Activated T-helper 1 cell treated with anti-CD3 and anti-CD28 coated beads, Interleukin-12 subunit alpha, Interleukin-12 subunit beta, Interleukin-2, Interleukin-4 antibody, amounts not matched to agents 30 ng/mL and 10 ng/mL and 1 ng/mL, durations not matched to agents 14 hours and 24 hours and 36 hours (primary cell): ENCODE measurements at places on chromosomes 6 and 20. TPM values are rescaled to one million over a fixed set of nuclear protein-coding genes. Genes with fewer than 3 reads are reported as not detected.
A peak's percentile ranks its signal among the peaks of the same experiment; 100 is the strongest.

GRCh38 chr20:28616354-28616753 lies 2641.1 kb upstream of the DEFB115 start:
- H3K4me3 ChIP-seq: no peak overlapping the region
- H3K27me3 ChIP-seq: no peaks in the 10 kb centered on the region
- no peaks in the 10 kb centered on the region for H3K4me1 ChIP-seq
- no peak for DNase-seq
- H3K36me3 ChIP-seq: no peaks in the 10 kb centered on the region
- H3K27ac ChIP-seq: no peak overlapping the region

DNA sequence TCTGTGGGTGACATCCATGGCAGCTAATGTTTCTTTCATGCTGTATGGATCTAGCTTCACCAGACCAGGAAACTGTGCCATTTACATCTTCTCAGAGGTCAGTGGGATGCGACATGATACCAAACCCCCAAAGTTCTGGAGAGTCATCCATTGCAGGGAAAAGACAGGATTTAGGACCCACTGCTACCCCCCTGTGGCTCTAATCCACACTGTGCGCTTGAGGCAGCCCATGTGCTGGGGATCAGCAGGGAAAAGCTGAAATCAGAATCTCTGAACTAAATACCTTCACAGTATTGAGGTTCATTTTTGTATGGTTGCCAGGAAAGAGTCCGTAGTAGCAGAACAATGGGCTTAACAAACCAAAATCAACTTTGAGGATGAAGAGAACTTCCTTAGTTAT lies 164.4 kb downstream of the TMEM242 start:
- peaks cover 13% of the 10 kb centered on the region for H3K36me3 ChIP-seq
- no peak for DNase-seq
- H3K27me3 ChIP-seq: no peaks in the 10 kb centered on the region

- DNase-seq: no peak
- H3K36me3 ChIP-seq: peaks cover 4% of the 10 kb centered on the region
- H3K4me3 ChIP-seq: no peak overlapping the region
- H3K4me1 ChIP-seq: no peaks in the 10 kb centered on the region
- no peak overlapping the region for H3K27ac ChIP-seq
These were observed 16.1 kb upstream of the APMAP start for GRCh38 chr20:25008388-25009217.

GRCh38 chr6:165808021-165808420 lies 145.0 kb upstream of the PDE10A start:
- no peak overlapping the region for H3K27ac ChIP-seq
- H3K4me1 ChIP-seq: no peaks in the 10 kb centered on the region
- no peak for DNase-seq
- H3K36me3 ChIP-seq: no peaks in the 10 kb centered on the region
- H3K4me3 ChIP-seq: no peak overlapping the region

DNA sequence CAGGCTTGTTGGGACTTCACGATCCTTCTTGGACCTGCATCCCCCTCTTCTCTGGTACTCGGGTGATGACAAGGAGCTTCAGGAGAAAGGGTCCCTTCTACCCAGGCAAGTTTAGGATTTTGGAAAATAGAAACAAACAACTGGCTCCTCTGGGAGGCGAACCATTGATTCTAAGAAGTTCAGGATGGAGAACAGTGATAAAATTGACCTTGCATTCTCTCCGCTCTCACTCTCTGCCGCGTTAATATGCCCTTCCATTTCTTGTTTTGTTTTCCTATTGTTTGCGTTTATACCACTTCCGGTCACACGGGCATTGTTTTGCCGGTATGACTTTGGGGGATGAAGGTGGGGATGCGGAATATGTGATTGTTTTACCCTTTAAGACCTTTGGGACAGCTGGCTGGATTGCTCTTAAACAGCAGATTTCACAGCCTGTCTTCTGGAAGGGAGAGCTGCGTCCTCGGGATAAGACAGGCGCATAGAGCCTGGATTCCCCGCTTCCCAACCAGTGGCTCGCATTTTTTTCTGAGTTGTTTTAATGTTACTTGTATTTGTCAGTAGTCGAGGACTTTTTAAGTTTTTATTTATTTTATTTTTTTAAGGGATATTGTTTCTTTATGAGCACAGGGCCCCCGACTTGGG lies 144.3 kb upstream of the ZNF184 start:
- no peak overlapping the region for H3K27ac ChIP-seq
- peak overlapping the region; percentile 80 for H3K4me3 ChIP-seq
- H3K36me3 ChIP-seq: peaks cover 5% of the 10 kb centered on the region
- no peak for DNase-seq
- H3K27me3 ChIP-seq: peaks cover 39% of the 10 kb centered on the region

DNA sequence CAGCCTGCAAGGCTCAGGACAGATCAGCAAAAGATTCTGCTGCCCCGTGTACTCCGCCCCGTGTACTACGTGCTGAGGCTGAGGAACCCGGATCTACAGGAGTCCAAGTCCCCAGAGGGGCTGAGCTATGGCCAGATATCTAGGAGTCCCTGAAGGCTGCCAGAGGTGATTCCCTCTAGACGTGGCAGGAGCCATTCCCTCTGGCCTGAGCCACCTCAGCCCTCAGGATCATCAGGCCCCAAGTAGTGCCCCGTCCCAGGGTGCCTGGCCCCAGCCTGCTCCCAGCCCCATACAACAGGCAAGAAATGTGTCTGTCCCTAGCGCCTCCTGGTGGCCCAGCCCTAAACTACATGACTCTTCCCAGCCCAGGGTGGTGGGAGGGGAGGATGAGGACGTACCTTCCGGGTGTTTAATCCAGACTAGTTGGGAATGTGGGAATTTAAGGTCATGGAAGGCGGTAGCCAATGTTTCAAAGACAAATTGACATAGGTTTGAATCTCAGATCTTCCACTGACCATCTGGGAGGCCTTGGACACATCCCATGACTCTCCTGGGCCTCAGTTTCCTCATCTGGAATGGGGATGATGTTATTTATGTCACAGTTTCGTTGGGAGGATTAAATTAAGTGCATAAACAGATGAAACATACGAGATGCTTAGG lies 49.4 kb upstream of the PTPN1 start:
- peaks cover 2% of the 10 kb centered on the region for H3K36me3 ChIP-seq
- no peak overlapping the region for H3K4me3 ChIP-seq
- H3K4me1 ChIP-seq: peaks cover 25% of the 10 kb centered on the region
- peak; percentile 76 for DNase-seq

DNA sequence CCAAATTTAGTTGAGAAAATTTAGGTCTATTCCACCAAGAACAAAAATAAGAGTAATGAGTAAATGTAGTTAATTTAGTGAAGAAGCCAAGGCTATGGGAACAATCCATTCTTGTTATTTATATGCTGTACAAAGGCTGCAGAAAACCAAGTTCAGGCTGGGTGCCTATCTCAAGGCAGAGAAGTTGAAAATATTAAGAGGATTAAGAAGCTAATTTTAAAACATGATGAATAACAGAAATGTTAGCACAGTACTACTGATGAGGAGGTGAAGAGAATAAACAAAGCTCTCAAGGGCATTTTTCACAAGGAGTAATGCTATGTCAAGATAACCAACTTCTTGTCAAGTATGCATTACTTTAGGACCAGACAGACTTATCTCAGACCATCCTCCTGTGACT lies 68.6 kb downstream of the RCAN2 start:
- no peak overlapping the region for H3K4me3 ChIP-seq
- no peak overlapping the region for H3K27ac ChIP-seq
- no peaks in the 10 kb centered on the region for H3K4me1 ChIP-seq
- H3K36me3 ChIP-seq: no peaks in the 10 kb centered on the region

- no peak for DNase-seq
- H3K27me3 ChIP-seq: peaks cover 2% of the 10 kb centered on the region
- H3K4me3 ChIP-seq: no peak overlapping the region
- no peaks in the 10 kb centered on the region for H3K36me3 ChIP-seq
These were observed 330.1 kb downstream of the DHX35 start for GRCh38 chr20:39292193-39292736.

- peaks cover 18% of the 10 kb centered on the region for H3K27me3 ChIP-seq
- no peak for DNase-seq
- no peak overlapping the region for H3K4me3 ChIP-seq
- no peak overlapping the region for H3K27ac ChIP-seq
These were observed 70.0 kb upstream of the CD2AP start for GRCh38 chr6:47407300-47408281.

DNA sequence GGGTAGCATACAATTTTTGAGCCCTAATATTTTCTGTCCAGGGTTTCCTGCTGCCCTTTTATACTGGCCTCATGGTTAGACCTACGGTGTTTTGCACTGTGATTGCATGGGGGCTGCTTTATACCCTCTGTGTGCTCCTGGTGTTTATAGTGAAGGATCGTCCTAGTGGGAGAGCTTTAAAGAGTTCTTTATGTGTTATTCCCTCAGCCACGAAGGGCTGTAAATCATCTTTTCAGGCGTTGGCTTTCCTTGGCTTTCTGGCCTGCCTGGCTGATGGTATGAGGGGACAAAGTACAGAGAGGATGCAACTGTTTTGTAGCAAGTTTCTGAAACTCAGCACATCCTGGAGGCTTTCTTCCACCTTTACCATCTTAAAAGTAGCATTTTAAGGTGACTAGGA lies 464.3 kb downstream of the EPM2A start:
- no peak overlapping the region for H3K4me3 ChIP-seq
- H3K27ac ChIP-seq: no peak overlapping the region
- H3K4me1 ChIP-seq: no peaks in the 10 kb centered on the region
- no peak for DNase-seq
- H3K36me3 ChIP-seq: no peaks in the 10 kb centered on the region

GRCh38 chr6:83185096-83185495 lies 8.0 kb downstream of the PGM3 start:
- H3K4me3 ChIP-seq: no peak overlapping the region
- H3K4me1 ChIP-seq: peaks cover 10% of the 10 kb centered on the region
- H3K27me3 ChIP-seq: no peaks in the 10 kb centered on the region

DNA sequence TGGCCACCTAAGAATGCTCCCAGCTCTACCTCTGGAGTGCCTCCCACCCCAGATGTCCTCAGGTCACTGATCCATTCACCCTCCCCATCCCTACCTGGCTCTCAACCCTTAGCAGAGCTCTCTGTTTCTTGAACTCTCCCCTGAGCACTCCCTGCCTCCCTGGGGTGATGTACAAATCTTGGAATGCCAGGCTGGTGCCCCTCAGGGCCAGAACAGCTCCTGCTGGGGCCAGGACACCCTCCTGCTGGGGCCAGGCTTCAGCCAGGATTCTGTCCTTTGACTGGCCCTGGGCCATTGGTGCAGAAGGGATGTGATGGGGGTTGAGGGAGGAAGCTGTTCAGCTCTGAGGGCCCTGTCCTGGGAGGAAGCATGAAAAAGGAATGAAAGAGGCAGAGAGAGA lies 30.0 kb downstream of the MYT1 start:
- no peaks in the 10 kb centered on the region for H3K36me3 ChIP-seq
- no peak overlapping the region for H3K4me3 ChIP-seq

DNA sequence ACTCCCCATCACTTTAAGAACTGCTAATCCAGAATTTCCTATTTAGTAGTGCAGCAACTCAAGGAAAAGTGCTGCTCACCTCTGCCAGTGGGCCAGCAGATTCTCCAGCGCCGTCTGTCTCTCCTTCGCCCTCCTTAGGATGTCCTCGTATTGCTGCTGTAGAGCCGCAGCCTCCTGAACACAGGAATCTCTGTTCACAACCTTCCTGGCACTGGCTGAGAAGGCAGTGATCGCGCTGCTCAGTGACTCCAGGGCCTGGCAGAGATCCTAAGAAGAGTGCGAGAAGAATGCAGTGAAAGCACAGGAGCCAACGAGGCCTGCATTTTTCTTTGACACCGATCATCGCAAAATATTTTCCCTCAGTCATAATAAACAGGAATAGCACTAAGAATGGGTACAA lies 209.0 kb downstream of the SYNE1 start:
- no peak for DNase-seq
- no peak overlapping the region for H3K4me3 ChIP-seq
- H3K27ac ChIP-seq: no peak overlapping the region

DNA sequence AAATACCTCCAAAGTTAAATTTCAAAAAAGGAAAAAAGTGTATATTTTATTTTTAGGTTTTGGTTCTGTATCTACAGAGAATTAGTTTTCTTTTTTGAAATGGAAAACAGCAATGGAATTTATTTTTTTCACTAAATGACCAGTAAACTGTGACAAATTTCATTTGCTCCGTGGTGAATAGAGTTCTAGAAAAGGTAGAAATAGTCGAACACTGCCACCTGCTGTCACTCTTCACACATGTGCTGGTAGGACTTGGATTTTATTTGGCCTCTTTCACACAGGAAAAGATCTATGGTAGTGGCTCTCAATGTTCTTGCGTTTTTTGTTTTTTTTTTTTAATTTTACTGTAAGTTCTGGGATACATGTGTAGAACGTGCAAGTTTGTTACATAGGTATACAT lies 312.5 kb downstream of the EYA4 start:
- peaks cover 7% of the 10 kb centered on the region for H3K27me3 ChIP-seq
- no peak for DNase-seq
- H3K27ac ChIP-seq: no peak overlapping the region
- no peaks in the 10 kb centered on the region for H3K36me3 ChIP-seq
- no peak overlapping the region for H3K4me3 ChIP-seq

DNA sequence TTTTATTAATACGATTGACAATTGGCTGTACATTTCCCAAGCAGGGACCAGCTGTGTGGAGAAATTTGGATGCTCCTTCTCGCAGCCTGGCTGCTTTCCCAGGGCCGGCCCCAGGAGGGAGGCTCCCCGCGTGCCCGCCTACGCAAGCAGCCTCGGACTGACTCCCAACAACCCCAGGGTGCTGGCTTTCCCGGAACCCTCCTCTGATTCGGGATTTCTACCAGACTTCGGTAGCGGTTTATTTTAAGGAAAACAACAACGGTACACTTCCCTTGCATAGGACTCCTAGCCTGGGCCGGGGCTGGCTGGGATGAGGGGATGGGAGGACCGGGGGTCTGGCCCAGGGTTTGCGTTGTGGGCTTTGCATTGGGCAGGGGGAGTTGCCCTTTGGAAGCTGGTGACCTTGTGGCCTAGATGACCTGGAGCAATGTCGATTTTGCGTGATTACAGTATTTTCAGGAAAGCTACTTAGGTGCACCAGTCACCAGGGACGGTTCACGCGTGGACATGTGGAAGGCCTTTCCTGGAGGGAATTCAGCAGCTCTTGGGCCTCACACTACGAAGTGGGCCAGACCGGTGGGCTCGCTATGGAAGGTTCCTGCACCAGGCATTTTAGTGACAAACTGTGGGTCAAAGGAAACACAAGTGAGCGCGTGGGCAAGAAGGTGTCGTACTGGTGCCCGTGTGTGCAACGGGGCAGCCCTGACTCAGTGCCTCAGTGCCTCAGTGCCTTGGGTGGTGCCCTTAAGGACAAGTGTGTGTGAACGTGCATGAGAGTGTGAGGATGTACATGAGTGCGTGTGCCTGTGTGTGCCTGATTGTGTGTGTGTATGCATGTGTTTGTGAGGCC lies 20.7 kb upstream of the PHACTR3 start:
- no peak overlapping the region for H3K27ac ChIP-seq
- no peaks in the 10 kb centered on the region for H3K4me1 ChIP-seq
- no peak overlapping the region for H3K4me3 ChIP-seq

DNA sequence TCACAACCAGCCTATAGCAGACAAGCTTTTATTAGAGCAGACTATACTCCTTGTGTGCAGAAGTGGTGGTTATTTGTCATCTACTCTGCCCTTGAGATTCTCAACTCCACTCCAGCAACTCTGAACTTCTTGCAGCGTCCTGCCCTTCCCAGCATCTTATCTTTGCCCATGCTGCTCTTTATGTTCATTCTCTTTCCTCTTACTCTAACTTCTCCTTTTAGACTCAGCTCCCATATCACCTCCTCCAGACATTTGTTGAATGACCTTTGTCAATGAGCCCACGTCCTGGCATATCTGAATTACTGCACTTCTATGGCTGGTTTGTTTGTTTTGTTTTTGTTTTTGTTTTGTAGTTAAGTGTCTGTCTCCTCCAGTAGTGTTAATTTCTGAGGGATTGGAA lies 81.2 kb downstream of the KCNQ5 start:
- H3K4me3 ChIP-seq: no peak overlapping the region
- no peak overlapping the region for H3K27ac ChIP-seq
- DNase-seq: no peak
- no peaks in the 10 kb centered on the region for H3K4me1 ChIP-seq

Gene KIAA0408
- 14.7 and 16.9 TPM in 2 replicates for total RNA-seq

Gene PTCHD4
- total RNA-seq: not detected in 2 replicates
